ENCODE measurements at places on chromosomes 13 and 19. TPM values are rescaled to one million over a fixed set of nuclear protein-coding genes. Genes with fewer than 3 reads are reported as not detected.
A peak's percentile ranks its signal among the peaks of the same experiment; 100 is the strongest.

DNA sequence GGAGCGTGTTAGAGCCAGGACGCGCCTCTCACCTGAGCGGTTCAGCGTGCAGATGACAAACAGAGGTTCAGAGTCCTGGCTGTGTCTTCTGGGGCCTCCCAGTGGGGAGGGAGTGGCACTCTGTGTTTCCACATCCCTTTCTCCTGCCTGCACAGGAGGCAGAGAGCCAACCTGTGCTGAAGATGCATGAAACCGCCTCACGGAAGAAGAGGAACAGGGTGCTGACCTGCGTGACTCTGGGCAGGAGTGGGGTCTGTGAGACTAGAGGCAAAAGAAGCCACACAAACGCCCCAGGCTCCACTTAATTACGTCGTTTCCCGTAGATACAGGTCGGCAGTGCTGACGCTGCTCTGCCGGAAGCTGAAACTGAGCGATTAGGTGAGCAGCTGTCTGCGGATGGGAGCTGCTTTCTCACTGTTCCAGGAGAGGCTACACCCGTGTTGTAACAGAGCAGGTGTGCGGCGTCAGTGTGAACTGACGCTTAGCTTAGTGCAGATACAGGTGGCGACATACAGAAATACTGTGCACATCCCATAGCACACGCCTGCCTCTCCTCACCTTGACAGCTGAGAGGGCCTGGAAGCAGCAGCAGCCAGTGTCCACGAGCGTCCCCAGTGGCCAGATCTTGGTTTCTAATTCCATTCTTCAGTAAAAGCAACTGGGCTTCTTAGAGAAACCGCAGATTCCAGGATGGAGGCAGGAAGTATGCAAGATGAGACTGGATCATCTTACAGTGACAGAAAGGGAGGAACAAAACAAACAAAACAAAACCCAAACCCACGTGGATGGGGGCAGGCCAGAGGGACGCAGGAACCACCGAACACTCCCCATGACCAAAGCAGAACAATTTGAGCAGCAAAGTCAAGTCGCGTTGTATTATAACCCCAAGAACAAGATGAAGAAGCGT is 37.7 kb upstream of the MCF2L start:
- H3K36me3 ChIP-seq: no peaks in the 10 kb centered on the region
- peaks cover 36% of the 10 kb centered on the region for H3K27me3 ChIP-seq
- no peak for DNase-seq
- peak overlapping the region; percentile 20 for H3K4me3 ChIP-seq

DNA sequence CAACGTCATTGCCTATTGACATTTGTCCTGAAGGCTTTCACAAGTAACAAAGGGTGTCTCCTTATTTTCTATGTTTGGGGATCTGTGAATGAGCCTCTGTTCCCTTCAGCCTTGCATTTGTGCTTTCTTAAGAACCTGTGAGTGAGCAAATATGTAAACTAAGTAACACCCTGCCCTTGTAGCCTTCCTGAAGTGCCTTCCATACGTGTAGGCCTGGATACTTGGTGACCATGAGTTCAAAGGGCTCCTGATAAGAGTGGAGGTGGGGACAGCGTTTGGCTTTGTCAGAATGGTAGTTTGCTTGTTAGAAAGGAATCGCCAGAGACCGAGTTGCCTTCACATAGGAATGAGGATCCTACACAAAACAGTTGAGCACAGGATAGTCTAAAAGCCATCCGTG is 14.5 kb upstream of the CCDC97 start:
- DNase-seq: no peak
- H3K36me3 ChIP-seq: peaks cover 51% of the 10 kb centered on the region
- no peak overlapping the region for H3K4me3 ChIP-seq
- no peaks in the 10 kb centered on the region for H3K27me3 ChIP-seq

GRCh38 chr13:40668335-40668734 is 1.9 kb upstream of the FOXO1 start:
- peak overlapping the region; percentile 90 for H3K4me3 ChIP-seq
- no peaks in the 10 kb centered on the region for H3K27me3 ChIP-seq
- peak overlapping the region; percentile 40 for H3K27ac ChIP-seq
- peak; percentile 43 for DNase-seq
- H3K4me1 ChIP-seq: peaks cover 31% of the 10 kb centered on the region

- peaks cover 9% of the 10 kb centered on the region for H3K27me3 ChIP-seq
- H3K27ac ChIP-seq: no peak overlapping the region
- no peaks in the 10 kb centered on the region for H3K4me1 ChIP-seq
- no peak overlapping the region for H3K4me3 ChIP-seq
These were observed 3.2 kb downstream of the CEACAM5 start for GRCh38 chr19:41711376-41712261.

DNA sequence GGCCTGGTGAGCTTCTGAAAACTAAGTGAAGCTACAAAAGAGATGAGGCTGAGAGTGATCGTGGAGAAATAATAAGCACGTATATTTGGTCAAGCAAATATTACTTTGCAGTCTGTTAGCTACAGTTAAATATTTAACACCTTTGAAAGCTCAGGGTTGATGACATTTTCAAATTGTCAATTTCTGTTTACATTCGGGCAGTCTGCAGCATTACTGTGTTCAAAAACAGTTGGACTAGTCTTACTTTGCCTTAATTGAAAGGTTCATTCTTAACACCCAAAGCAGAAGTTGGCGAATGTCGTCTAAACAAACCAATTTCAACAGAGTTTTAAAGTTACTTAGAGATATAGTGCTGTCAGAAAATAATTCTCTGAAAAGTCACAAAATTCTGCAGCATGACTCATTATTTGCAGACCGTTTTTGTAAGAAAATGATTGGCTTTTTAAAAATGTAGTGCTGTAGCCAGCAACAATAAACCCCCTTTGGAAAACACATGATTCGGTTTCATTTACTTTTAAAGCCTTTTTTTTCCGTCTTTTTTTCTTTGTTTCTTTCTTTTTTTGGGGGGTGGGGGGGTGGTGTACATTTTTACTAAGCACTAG is 549.0 kb downstream of the GPC6 start:
- H3K4me3 ChIP-seq: no peak overlapping the region
- no peaks in the 10 kb centered on the region for H3K27me3 ChIP-seq
- H3K36me3 ChIP-seq: no peaks in the 10 kb centered on the region
- no peak overlapping the region for H3K27ac ChIP-seq

Gene CDX2
- not detected for total RNA-seq

Gene FDX2
- total RNA-seq: 7.6 TPM

Data from activated naive CD8-positive, alpha-beta T cell treated with anti-CD3 and anti-CD28 coated beads, Interleukin-2, amount 10 ng/mL, durations not matched to agents 7 days and 5 days (primary cell).